ENCODE measurements at places on chromosomes 2 and 18. TPM values are rescaled to one million over a fixed set of nuclear protein-coding genes. Genes with fewer than 3 reads are reported as not detected.

The PARD3B gene
- 9.5 TPM for total RNA-seq

The TNFAIP6 gene
- total RNA-seq, result 4.9 TPM

The MEIS1 gene
- 24.7 TPM for total RNA-seq

The SCN9A gene
- 0.75 TPM for total RNA-seq

DNA sequence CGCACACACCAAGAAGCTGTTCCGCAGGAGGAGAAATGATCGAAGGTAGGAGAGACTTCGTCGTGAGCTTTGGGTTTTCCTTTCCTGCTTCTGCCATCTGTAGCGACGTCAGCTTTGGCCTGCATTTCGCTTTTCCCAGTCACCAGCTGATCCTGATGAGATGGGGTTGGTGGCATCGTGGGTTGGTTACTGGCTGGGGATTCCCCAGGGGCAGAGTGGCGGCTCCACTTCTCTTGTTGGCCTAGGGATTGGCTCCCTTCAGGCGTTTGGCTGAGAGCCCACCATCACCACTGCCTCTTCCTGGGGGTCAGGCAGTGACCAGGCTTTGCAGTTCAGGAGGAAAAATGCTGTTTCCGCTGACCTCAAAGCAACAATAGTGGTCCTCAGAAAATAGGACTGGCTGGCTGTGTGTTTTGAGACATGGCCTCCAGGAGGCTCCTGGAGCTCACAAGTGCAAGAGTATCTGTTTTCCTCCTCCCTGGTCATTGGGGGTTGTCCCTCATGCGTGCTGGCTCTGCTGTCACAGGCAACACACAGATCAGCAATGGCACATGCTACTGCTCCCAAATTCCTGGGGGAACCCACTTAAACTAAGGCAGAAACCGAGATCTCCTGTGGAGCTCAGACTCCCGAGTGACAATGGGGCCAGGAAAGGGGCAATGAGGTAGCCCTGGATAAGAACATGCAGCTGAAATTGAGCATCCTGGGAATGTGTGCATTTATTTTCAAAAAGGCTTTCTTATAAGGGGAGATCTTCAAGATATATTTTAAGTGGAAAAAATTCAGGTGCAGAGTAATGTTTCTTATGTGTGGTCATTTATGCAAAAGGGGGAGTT lies 173.0 kb downstream of the CTIF start:
- DNase-seq, result no peak

DNA sequence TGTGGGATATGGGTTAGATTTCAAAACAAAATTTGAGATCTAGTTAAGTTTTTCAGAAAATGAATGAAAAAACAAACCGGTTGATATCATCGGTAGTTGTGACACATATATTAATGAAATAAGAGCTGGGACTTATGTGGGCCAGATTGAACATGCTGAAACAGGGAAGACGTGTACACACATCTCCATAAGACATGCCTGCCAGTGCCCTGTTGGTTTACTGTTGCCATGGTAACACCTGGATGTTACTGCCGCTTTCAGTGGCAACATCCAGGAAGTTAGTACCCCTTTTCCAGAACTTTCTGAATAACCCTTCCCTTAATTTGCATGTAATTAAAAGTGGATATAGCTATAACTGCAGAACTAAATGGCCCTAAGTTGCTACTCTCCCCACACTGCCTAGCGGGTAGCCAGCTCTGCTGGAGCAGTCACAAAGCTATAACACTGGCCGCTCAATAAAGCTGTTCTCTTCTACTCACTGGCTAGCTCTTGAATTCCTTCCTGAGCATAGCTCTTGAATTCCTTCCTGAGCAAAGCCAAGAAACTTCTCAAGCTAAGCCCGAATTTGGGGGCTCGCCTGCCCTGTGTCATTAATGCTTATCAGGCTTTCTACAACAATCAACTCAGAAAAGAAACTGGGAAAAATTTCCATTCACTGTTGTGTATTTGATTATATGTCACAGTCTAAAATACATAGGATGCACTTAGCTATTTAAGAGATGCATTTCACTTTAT lies 776.3 kb upstream of the CDH7 start:
- no peak for DNase-seq

DNA sequence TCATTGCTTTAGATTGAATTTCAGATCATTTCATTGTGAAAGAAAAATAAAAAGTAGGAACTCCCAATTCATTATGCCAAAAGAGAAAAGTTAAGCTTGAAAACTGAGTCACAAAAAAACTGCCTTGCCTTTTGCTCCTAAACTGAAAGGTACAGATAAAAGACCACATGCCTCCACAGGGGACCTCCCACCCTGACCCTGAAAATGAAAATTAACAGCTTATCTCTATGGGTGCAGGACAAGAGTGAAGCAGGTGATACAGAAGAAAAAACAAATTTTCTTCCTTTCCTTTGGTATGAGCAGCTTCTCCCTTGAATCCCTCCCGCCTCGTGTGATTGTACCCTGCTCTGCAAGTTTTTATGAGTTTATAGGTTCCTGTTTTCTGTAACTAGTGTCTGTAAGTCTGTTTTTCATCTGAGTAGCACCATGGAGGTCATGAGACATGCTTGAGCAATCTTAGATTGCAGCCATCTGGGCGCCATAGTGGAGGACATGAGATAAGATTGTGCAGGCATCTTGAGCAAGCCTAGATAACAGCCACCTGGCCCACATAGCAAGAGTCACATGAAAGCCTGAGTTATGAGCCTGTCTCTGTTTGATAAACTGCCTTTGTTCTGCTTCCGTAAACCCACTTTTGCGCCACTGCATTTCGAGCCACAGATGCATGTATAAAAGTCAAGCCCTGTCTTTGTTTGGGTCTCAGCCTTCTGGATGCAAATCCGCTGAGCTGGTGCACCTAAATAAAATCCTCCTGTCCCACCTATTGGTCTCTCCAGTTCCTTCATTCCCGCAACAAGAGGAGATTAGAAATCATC lies 56.2 kb upstream of the DYNC1I2 start:
- DNase-seq, result no peak

DNA sequence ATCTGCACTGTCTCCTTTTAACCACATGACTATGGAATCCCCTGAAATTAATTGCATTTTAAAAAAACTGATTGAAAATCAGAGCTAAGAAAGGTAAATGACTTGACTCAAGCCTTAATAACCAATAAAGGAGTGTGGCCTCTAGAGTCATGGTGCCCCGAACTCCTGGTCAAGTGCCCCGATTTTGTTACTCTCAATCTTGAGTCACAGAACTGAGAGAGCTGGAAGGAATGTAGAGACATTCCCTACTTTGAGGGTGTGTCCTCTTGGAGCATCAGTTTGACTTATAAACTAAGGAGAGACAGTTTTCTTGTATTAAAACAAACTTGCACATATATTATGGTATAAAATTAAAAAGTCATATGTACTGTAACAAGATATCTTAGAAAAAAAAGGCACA lies 2.4 kb downstream of the WDR43 start:
- DNase-seq, result no peak

DNA sequence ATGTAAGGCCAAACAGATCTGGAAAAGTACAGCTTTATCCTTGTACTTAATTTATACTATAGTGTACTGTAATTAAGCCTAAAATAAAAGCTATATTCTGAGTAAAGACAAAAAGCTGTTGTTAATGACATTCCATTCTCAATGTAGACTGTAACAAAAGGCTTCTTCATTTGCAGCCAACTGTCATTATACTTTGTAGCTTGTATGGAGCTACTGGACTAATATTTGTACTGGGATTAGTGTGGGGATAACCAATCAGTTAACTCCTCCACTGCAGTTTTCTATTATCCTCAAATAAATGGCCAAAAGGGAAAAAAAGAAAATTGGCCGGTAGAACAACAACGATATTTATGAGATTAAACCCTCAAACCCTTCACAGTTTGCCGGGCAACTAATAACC lies 66.5 kb downstream of the STK39 start:
- DNase-seq, result no peak

- DNase-seq, result no peak
These were observed 34.0 kb downstream of the UXS1 start for GRCh38 chr2:106159866-106160785.
